ENCODE measurements at places on chromosomes 6 and 20.
A peak's percentile ranks its signal among the peaks of the same experiment; 100 is the strongest.

GRCh38 chr20:19344341-19344740 is 131.9 kb downstream of the SLC24A3 start:
- no peak for DNase-seq

DNA sequence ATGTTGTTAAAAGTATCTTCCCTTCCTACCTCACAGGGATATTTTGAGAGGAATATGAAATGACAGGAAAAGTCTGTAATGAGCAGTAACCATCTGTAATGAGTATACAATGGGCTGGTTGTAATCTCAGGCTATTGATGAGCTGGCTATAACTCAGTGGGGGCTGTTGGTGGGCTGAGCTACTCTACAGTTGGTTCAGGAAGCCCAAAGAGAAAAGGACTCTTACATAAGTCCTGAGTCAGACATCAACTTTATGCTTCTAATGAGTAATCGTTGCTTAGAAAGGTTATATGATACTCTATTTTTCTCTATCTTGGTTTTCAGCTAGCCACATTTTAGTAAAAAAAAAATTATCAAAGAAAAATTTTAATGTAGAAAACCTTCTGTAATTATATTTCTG is 26.4 kb downstream of the ZNF391 start:
- DNase-seq: no peak

GRCh38 chr6:158867381-158868121 is 48.4 kb upstream of the EZR start:
- DNase-seq: no peak

DNA sequence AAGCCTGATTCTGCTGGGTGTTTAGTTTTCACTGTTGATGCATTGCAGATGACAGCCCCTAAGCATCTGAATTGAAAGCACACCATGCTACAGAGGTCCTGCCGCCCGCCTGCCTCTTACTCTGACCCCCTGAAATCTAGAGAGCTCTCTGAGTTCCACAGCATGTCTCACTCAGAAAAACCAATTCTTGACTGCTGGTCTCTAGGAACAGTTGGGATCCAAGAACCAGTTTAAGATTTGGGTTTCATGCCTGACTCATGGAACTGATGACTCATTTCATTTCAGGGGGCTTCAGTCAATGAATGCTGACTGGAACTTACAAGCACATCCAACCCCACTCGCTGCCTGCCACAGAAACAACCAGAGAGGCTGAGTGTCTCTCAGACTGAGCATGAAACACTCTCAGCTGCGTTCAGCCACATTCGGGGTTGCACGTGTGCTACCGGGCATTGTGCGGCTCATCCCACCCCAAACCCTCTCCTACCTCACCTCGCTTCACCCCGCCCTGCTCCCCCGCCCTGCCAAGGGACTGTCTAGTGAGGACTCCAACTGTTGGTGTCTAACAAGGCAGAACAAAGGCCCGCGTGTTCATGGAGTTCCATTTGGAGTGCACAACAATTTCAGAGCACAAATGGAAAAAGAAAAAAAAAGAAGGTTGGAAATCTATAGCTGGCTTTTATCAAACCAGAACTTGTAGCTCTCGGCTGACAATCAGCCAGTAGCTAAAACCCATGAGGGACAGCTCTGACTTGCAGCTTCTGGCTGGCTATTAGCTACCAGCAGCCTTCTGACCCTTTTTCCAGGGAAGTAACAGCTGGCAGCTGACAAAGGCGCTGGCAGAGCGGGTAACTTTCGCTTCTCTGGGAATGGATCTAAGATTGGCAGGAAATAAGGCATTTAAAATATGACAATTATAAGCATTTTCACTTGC is 20.0 kb upstream of the TRAF3IP2 start:
- DNase-seq: no peak

GRCh38 chr6:37306624-37307222 is 47.1 kb upstream of the RNF8 start:
- no peak for DNase-seq

GRCh38 chr20:57617079-57617795 is 3.0 kb downstream of the ZBP1 start:
- DNase-seq: no peak

- no peak for DNase-seq
Measured at GRCh38 chr6:42007286-42008137, 42.8 kb upstream of the TAF8 start.

DNA sequence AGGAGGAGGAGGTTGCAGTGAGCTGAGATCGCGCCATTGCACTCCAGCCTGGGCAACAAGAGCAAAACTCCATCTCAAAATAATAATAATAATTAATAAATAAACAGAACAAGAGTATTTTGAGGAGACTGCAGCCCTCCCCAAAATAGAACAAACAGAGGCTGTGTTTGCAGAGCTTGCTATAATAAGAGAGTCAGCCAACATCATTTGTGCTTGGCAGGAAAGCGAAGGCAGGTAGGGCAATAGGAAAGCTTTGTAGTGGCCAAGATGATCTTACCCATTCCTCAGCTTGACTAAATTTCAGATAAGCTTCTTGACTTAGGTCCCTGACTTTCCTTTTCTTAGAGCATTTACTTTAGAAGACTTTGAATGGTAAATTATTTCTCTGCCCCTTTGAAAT is 6.7 kb downstream of the C6orf141 start:
- no peak for DNase-seq

DNA sequence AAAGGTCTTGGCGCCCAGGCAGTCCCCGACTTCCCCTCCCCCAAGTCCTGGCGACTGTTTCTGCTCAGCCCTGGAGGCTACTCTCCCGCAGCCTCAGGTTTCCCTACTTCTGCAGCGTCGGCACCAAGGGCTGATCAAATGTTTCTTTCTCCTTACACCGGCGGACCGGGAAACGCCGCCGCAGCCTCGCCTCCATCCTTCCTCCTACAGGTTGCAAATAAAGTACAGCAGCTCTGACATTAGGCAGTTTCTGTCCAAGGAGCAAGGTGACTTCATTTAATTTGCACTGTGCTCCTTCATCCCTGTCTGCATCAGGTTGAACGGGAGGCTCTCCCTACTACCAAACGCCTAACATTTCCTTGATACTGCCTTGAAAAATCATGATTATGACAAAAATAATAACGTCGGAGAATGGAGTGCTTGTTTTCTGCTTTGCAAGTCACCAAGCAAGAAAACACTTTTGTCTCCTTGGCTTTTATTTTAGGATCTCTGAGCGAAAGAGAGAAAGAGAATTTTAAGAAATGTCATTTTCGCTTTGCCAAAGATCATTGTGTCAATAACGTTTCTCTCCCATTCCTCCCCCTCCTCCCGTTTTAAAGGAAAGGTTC is 1.0 kb downstream of the CLIC5 start:
- DNase-seq: peak; percentile 27

- DNase-seq: no peak
Measured at GRCh38 chr6:142700032-142700431, 244.9 kb downstream of the HIVEP2 start.

DNA sequence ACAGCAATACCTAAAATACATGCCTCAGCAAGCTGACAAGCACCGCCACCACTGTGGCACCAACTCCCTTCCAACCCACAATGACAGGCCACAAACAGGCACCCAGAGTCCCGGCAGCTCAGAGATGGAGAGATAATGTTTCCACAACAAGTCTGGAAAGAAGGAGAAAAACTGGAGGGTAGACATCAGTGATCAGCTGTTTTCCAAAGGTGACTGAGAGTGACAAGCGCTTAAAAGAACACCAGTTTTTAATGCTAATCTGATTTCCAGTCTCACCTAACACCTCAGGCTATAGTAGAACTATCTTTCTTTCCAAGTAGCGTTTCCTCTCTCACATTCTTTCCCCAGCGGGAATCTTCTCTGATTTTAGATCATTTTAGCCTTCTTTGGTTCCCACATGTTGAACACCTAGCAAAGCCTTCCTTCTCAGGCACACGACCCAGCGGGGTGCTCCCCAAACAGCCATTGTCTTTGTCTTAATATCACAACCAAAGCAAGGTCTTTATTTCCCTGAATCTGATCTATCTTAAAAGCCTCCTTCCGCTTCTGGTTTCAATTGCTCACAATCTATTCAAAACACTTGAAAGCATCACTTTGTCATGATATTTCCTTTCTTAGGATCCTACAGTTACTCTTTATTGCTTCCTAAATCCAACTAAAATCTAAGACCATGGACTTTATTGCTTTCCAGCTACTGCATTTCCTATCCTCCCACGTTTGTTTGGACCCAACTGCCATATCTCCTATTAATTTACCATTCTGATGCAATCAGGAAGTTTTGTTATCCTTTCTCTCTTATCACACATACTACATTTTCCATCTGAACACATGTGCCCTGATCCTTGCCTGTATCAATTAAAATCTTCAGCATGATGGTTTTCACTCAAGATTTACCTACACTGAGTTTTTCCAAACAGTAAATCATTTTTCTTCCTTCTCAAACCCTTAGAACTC is 282.7 kb downstream of the ADGB start:
- no peak for DNase-seq

DNA sequence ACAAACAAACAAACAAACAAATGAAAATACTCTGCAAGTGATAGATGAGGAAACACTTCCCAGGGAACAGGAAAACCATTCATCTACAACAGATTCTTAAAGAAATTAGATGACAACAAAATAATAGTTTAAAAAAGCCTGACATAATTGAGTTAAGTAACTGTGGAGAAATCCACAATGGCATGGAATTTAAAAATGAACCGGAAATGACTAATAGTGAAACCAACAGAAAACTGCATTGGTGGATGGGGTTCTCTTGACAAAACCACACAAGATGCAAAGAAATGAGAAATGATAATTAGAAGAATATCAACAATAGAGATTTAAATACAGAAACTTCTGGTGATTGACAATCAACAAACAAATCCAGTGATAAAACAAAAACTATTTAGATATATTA is 785.6 kb downstream of the QKI start:
- no peak for DNase-seq

- DNase-seq: no peak
Measured at GRCh38 chr6:38722727-38723334, 7.7 kb downstream of the DNAH8 start.

GRCh38 chr6:11486486-11486885 is 51.1 kb upstream of the TMEM170B start:
- no peak for DNase-seq

DNA sequence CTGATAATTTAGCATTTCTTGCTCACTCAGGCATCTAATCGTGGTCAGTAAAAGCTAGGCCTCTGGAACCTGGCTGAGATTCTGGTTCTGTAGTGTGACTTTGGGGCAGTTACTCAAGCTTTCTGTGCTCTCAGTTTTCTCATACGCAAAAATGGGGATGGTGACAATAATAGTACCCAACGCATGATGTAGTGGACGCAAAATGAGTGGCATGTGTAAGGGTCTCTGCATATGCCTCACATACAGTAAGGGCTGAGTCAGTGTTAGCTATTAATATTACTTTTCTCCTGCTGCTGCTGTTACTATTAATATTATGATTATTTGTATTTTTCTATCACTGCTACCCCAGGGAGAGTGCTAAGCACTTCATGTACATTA is 686 bp downstream of the GINS1 start:
- DNase-seq: no peak

GRCh38 chr6:82681119-82681714 is 317.6 kb downstream of the TPBG start:
- DNase-seq: no peak
